ENCODE measurements at places on chromosomes 7 and 10.

DNA sequence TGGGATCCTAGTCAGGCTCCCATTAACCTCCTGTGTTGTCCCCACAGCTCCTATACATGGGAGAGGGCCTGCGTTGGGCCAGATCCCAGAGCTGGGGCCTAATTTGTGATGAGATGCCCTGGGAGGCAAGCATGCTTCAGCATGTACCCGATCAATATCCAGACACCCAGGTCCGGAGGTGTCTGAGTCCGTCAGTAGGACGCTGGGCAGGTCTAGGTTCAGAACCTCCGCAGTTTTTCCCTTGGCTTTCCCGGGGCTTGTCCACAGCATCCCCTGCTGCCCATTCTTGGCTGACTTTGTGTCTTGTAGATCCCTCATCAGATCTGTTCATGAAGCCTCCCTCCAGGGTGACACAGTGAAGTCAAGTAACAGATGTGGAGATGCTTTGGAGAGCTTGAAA lies 32.7 kb upstream of the RBAK start:
- DNase-seq: no peak

DNA sequence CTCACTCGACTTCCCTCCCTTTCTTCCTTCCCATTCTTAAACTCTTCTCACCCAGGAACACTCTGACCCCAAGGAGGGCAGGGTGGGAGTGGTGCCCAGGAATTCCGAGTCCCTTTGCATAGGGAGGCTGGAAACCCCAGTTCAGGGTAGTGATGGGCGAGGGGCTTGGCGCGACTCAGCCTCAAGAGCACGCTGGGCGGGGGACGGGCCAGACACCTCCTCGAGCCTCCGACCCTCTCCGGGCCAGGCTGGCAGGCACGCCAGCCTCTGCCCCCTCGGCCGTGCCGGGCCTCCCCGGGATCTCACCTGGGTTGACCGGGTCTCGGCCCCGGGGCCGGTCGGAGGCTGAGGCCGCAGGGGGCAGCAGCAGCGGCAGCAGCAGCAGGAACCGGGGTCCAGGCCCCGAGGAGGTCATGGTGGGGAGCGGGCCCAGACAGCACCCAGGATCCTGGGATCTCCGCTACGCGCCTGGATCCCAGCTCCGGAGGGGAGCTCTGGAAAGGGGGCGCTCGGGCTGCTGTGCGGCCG lies 457 bp downstream of the PLOD3 start:
- no peak for DNase-seq

- DNase-seq: no peak
Observed at GRCh38 chr10:71137701-71138100, 74.7 kb upstream of the UNC5B start.

DNA sequence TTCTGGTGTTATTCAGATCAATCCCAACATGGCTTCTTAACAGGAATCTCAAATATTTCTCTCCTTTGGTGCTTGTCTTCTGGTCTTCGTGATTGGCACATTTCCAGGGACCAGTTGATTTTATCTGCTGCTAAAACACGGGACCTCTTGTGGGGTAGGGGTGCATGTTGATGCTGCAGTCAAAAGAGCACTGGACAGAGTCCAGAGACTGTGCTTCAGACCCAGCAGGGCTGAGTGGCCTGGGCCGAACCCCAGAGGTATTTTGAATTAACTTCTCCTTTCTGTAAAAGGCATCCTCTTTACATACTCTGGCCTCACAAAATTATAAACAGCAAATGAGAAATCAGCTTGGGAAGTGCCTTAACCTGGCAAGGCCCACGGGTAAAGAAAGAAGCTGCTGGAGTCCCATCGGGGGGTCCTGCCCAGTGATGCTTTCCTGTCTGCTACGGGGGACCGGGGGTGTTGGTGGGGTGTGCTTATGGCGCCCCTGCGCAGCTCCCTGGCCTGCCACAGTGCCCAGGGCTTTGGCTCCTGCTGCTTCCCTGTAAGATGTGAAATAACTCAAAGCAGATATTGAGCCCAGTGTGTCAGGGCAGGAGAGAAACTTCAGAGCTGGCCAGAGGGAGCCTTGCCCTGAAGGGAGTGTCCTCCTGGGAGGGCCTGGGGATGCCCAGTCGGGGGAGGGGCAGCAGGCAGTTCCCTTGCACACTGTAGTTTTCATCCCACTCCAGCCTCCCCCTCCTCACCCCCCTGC lies 230.5 kb downstream of the TCF7L2 start:
- no peak for DNase-seq

DNA sequence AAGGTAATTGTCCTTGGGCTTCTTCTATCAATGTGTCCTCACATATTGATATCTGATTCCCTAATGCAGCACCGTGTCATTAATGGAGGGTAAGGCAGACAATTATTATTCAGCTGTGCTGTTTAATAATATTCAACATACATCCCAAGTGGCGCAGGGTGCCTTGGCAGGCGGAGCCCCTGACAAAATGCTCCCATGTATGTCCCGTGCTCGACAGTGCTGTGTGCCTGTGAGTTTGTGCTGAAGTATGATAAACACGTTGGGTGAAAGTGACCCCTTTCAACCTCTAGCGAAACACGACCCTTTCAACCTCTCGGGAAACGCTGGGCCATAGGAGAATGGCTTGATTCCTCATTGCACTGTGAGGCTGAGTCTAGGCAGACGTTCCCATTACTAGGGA lies 31.3 kb downstream of the PFKP start:
- no peak for DNase-seq

GRCh38 chr10:119095640-119096039 lies 8.3 kb upstream of the DENND10 start:
- no peak for DNase-seq

DNA sequence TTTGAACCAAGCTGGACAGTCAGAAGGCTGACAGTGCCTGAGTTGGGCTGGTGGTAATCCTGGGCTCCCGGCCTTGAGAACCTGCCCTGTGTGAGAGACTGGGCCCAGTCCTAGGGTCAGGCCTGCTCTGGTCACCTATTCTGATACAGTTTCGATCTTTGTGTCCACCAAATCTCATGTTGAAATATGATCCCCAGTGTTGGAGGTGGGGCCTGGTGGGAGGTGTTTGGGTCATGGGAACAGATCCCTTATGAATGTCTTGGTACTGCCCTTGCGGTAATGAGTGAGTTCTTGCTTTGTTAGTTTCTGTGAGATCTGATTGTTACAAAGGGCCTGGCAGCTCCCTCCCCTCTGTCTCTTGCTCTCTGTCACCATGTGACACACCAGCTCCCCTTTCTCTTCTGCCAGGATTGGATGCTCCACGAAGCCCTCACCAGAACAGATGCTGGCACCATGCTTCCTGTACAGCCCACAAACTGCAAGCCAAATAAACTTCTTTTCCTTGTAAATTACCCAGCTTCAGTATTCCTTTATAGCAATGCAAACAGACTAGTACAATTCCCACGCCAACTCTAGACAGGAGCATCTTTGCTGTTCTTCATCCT lies 111.8 kb upstream of the ZNF438 start:
- DNase-seq: no peak

- no peak for DNase-seq
Observed at GRCh38 chr10:127612-128432, 7.4 kb upstream of the ZMYND11 start.

- DNase-seq: no peak
Observed at GRCh38 chr10:21814866-21815265, 188.7 kb downstream of the DNAJC1 start.

GRCh38 chr7:22990588-22990949 lies 23.4 kb downstream of the HYCC1 start:
- DNase-seq: no peak

DNA sequence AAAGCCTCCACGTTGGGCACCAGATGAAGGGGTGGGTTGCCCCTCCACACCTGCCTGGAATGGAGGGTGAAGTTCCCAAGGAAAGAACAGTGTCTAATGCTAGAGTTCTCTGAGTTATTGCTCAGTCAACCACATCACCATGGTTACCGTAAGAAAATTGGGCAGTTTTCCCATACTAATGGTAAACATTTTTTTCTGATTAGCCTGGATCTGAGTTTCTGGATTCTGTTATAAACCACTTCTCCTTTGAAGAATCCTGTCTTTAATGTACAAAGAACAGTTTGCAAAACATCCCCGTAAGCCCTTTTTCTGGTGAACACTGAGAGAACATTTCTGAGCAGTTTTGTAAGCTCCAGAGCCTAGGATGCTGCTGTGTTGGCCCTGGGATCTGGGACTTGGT lies 45.5 kb downstream of the ABCC2 start:
- no peak for DNase-seq

DNA sequence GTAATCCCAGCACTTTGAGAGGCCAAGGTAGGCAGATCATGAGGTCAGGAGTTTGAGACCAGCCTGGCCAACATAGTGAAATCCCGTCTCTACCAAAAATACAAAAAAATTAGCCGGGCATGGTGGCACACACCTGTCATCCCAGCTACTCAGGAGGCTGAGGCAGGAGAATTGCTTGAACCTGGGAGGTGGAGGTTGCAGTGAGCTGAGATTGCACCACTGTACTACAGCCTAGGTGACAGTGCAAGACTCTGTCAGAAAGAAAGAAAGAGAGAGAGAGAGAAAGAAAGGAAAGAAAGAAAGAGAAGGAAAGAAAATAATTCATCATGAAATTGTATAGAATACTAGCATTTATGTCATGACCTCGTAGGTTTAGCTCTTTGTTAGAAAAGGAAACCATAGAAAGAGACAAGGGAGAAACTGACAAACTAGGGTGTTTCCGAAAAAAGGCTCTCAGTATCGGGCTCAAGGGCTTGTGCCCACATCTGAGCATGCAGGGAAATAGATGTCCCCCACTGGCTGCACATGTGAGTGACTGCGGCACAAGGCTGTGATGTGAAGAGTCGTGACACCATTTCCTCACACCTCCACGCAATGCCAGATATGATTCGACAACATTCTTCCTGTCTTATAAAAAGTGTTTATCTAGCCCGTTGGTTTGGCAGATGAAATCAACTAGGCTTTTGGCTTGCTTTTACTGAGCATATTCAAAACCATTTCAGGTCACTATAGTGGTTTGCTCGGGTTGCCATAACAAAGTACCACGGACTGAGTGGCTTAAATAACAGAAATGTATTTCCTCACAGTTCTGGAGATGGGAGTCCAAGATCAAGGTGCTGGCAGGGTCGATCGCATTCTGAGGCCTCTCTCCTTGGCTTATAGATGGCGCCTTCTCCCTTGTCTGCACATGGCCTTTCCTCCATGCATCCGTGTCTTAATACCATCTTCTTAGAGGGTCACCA lies 2.0 kb downstream of the SRGN start:
- DNase-seq: no peak

- peak; percentile 45 for DNase-seq
Observed at GRCh38 chr10:64036321-64036930, 515.2 kb downstream of the REEP3 start.

- no peak for DNase-seq
Observed at GRCh38 chr7:110050785-110051184, 1040.1 kb upstream of the LRRN3 start.

- DNase-seq: no peak
Observed at GRCh38 chr10:2214092-2214491, 476.8 kb upstream of the ADARB2 start.

DNA sequence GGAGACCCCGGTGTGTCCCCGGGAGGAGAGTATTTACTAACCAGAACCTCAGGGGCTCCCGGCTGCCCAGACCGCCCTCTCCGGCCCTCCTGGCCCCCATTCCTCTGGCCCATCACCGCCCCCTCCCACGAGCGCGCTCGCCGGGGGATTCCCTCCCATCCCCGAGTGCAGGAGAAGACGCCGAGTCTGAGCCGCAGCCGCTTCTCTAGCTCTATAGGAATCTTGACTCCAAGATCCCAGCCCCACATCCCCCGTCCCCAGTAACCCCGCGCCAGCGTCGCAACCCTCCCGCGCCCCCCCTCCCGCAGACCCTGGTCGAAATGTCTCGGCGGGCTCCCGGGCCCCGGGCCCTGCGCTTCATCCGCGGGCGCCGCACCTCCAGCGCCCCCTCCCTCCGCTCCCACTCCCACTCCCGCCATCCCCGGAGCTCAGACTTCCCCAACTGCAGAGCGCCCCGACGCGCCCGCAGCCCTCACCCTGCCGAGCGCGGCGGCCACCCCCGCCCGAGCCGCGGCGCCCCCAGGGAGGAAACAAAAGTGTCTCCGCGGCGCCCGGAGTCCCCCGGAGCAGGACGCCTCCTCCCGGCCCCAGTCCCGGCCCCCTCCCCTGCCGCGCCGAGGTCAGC lies 541 bp downstream of the ELMO1 start:
- no peak for DNase-seq

- DNase-seq: no peak
Observed at GRCh38 chr10:106973288-106973687, 191.2 kb downstream of the SORCS1 start.

DNA sequence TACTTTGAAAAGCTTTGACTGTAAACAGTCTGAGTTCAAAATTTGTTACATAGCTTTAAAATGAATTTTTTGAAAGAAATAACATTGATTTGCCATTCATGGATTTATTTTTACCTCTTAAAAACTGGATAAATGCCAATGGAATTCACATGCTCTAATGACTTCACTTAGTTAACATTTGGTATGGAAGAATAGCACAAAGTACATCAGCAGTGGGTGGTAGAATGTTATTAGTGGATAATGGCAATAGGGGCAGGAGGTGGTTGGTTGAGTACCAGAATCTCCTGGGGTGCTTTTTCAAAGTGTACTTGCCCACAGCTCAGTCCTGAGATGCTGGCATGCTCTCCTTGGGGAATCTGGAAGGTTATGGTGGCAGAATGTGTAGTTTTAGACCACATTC lies 4.7 kb downstream of the PPP1R9A start:
- no peak for DNase-seq

- DNase-seq: no peak
Observed at GRCh38 chr7:141074162-141074991, 513 bp downstream of the TMEM178B start.

- DNase-seq: no peak
Observed at GRCh38 chr7:4225881-4226523, 456.1 kb upstream of the FOXK1 start.

- no peak for DNase-seq
Observed at GRCh38 chr10:133141958-133142340, 18.1 kb upstream of the KNDC1 start.

GRCh38 chr10:51894771-51895578 lies 195.6 kb upstream of the CSTF2T start:
- no peak for DNase-seq

DNA sequence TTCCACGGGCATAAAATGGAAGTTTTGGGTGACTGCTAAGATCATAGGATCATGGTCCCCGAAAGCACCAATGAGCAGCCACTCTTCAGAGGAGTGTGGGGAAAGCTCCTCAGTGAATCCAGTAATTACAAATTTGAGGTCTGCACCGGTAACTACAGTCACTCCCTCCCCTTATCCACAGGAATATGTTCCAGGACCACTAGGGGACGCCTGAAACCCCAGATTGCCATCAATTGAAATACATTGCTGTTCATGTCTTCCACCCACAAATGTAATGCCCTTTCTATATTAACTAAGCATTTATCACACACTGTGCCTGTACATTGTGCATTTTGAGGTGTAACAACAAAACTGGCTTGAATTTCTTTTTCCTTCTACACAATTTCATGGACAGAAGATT lies 447.9 kb upstream of the PFKP start:
- DNase-seq: no peak

GRCh38 chr7:78140109-78140508 lies 341.5 kb downstream of the PHTF2 start:
- no peak for DNase-seq

GRCh38 chr10:65898055-65898454 lies 1027.8 kb upstream of the LRRTM3 start:
- no peak for DNase-seq

GRCh38 chr10:37992083-37992482 lies 15.6 kb upstream of the ZNF25 start:
- DNase-seq: no peak

- no peak for DNase-seq
Observed at GRCh38 chr10:99917963-99918825, 91.6 kb downstream of the DNMBP start.

- DNase-seq: no peak
Observed at GRCh38 chr7:12222889-12223579, 11.9 kb downstream of the TMEM106B start.

- no peak for DNase-seq
Observed at GRCh38 chr7:90311175-90311574, 9.9 kb downstream of the FAM237B start.

Measured in cerebellar nuclear complex (tissue), 1 donor.